ENCODE measurements at places on chromosomes 1 and 21.

- no peak for DNase-seq
These were observed 80.3 kb downstream of the KCNT2 start for GRCh38 chr1:196527919-196528318.

GRCh38 chr1:66300972-66301451 lies 232.9 kb upstream of the SGIP1 start:
- no peak for DNase-seq

GRCh38 chr1:204848579-204848978 lies 22.1 kb upstream of the NFASC start:
- DNase-seq = no peak

DNA sequence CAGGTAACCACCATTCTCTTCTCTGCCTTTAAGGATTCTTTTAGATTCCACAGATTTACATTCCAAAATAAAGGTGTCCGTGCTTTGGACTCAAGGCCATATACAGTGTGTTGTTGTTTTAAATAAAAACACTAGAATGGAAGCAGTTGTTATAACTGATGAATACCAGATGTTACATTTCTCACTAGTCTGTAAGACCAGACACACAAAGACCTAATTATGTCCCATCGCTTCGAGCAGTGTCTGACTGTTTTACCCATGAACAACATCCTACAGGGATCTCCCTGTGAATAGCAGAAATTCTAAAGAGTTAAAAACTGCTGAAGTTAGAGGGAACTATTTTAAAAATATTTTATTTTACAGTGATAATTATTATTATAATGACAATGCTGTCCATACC lies 574.7 kb upstream of the ZP4 start:
- DNase-seq = no peak

GRCh38 chr21:40300300-40300699 lies 433.1 kb downstream of the PCP4 start:
- DNase-seq = no peak

Data from NCI-H1436 treated with DMSO at 0.1 percent for 48 hours (cell line).